ENCODE measurements at places on chromosomes 5 and 9.

- DNase-seq: no peak
Measured at GRCh38 chr5:147659166-147659929, 123.2 kb downstream of the JAKMIP2 start.

- no peak for DNase-seq
Measured at GRCh38 chr5:35799753-35800152, 56.9 kb upstream of the IL7R start.

DNA sequence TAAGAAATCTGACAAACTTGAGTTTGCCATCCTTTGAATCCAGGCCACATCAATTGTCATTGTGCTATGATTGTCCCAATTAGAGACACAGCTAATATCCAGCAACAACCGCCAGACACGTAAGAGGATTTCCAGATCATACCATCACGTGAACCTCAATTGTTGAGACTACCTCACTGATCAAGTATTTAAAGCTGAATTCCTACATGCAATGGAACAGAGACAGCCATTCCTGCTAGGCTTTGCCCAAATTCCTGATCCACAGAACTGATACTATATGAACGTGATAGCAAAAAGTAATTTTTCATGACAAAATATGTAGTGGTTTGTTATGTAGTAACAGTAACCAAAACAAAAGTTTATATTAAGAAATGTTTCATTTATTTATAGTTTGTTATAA lies 657.7 kb downstream of the PRR16 start:
- no peak for DNase-seq

GRCh38 chr5:151733358-151734063 lies 24.9 kb downstream of the ATOX1 start:
- no peak for DNase-seq

GRCh38 chr9:131674425-131675421 lies 65.2 kb downstream of the RAPGEF1 start:
- no peak for DNase-seq

DNA sequence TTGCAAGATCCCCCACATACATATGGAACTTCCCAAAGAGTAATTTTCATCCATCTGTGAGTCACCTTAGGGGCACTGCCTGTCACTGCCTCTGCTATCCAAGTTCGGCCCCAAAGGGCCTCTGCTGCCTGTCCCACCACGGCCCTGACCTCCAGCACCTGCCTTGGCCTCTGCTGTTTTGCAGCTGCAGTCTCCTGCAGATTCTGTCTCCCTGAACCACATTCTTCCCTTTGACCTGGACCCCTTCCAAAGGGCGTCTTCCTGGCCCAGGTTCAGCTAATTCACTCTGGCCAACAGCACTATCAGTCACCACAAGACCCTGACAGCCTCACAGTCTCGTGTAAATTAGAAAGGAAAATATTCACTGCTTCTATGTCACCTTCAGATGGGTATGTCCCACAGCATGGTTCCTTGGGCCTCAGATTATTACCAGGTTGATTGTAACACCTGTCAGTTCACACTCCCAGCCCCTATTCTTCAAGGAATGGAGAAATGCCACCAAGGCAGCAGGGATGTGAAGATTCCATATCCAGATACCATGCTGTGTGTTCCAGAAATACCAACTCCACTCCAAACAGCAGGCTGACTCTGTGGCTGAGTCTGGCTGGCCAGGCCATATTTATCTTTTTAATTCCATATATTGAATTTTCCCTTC lies 479.3 kb downstream of the ARHGEF28 start:
- no peak for DNase-seq

GRCh38 chr5:150368526-150368925 lies 11.0 kb downstream of the TCOF1 start:
- DNase-seq: no peak

- DNase-seq: no peak
Measured at GRCh38 chr9:34744295-34745221, 34.6 kb upstream of the CCL21 start.

GRCh38 chr9:97809666-97810344 lies 43.2 kb upstream of the FOXE1 start:
- DNase-seq: no peak

- no peak for DNase-seq
Measured at GRCh38 chr5:52861368-52861767, 73.7 kb downstream of the ITGA1 start.

DNA sequence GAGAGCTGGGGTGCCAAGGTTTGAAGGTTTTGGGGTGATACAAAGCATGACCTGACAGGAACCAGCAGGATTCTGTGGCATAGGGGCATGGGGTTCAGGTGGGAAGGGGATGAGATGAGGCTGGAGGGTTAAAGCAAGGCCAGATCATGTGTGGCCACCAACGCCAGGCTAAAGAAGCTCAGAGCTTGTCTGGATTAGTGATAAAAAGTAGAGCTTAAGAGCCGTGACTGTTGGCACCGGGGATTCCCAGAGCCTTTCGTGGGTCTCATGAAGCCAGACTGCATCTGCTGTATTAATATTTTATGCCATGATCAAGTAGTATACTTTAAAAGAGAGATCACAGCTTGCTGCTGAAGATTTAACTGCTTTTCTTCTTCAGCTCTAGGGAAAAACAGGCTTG lies 8.5 kb upstream of the GSN start:
- DNase-seq: no peak

- DNase-seq: no peak
Measured at GRCh38 chr9:84642553-84643141, 26.9 kb upstream of the NTRK2 start.

DNA sequence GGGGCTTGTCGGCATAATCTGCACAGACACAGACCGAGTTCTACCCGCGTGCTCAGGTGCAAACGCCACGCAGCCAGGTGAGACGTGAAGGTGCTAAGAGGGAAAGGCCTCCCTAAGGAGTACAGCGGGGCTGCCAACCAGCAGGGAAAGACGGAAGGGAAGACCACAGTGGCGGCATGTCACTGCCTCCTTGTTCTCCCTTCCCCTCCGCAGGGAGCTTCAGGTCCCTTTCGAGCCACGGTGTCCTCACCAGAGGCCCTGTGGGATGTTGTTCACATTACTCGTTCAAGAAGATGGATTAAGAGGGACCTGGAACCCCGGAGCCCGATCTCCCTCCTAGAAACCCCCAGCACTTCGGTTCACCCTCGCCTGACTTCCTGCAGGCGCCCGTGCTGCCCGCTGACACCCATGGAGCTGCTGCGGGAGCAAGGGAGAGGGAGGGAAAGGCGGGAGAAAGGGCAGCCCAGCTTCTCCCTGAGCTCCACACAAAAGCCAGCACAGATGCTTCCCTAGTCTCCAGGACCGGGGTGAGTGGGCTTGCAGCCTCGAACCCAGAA lies 686 bp downstream of the BRD9 start:
- no peak for DNase-seq

- DNase-seq: no peak
Measured at GRCh38 chr5:169871826-169872490, 108.3 kb downstream of the INSYN2B start.

DNA sequence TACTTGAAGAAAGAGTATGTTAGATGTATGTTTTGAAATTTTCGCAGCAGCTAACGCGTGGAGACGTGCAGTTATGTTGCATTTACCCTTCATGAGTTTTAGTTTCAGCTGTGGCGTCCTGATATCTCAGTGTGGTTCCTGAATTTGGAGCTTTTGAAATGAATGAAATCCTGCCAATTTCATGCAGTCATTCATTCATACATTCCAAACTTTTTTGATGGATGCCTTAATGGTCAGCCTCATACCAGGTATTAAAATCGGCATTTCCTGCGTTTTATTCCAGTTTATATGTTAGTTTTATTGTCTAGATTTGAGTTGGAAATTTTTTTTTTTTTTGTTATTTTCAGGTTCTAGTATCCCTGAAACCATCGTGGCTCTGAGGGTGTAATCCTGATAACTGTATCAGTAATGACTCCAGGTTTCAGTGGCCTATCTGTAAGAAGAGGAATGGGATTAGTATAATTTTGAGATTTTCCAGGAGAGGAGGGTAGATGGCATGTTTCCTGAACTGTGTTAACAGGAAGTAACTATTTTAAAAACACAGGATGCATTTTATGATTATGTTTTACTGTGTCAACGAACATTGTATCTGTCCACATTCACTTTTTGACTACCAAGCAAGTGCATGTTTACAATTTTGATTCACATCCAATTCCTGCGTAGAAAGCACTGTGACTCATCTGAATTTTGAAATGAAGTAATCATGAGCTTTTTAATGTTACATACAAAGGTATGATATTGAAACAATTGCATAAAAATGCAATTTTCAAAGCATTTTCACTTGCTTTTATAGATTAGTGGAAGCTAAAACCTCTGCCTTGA lies 1.0 kb downstream of the FOCAD start:
- no peak for DNase-seq

GRCh38 chr9:133194597-133194996 lies 14.5 kb downstream of the OBP2B start:
- DNase-seq: no peak

DNA sequence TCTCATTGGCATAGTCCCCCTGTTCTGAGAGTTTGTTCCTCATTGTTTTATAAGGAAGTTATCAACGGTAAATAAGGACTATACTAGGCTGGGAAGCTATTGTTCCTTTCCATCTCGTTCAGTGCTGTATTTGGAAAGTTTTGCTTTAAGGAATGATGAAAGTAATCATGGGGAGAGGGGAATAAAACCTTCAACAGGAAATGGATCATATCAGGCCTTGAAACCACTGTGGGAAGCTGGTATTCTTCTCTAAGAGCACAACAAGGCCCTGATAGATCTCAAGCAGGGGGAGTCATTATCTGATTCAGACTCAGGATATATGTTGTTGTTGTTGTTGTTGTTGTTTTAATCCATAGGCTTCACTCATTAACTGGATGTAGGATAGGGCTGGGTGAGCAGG lies 474.5 kb downstream of the ENC1 start:
- DNase-seq: no peak

DNA sequence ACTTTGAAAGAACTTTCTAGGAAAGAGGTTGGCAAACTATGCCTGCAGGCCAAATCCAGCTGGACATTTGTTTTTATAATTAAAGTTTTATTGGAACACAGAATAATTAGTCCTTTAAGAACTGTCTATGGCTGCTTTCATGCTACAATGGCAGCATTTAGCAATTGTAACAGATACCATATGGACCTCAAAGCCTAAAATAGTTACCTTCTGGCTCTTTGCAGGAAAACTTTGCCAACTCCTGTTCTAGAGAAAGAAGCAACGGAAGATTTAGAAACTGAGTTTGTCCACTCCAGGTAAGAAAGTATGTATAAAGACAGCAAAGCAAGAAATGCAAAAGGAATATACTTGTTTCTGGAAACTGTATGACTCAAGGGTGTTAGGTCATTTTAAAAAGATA lies 281.7 kb upstream of the TRPM3 start:
- DNase-seq: no peak

DNA sequence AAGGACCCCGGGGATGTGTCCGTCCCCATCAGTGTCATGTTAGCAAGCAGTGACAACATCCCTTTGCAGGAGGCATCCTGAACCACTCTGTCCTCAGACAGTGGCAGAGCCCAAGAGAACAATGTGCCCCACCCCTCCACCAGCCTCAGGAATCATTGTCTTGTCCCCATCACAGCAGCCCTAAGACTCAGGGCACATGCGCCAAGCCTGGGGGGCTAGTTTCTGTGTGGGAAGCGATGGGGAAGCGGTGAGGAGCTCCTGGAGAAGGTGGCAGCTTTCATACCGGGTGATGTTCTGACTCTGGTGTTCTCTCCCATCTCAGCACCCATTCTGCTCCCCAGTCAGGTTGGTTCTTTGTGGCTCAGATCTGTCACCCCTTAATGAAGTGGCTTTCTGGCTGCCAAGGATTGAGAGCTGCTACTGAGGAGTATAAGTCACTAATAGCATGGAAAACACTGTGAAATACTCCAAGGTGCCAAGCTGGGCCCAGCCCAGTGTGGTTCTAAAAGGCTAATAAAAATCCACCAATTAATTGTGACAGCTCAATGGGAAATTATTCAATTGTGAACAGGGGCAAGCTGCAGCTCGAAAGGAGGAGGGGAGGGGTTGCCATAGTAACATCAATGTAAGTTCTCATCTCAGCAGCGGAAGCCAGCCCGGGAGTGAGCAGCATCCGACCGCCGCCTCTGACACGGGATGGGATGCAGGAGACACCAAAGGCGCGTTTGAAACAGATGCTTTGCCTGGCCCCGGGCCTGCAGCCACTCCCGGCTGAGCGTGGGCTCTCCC lies 4.7 kb downstream of the QRFP start:
- DNase-seq: no peak

- DNase-seq: no peak
Measured at GRCh38 chr9:72038408-72038807, 22.0 kb downstream of the C9orf57 start.

- DNase-seq: no peak
Measured at GRCh38 chr5:107401470-107402122, 269.1 kb downstream of the EFNA5 start.

GRCh38 chr5:151961557-151961956 lies 36.9 kb upstream of the GLRA1 start:
- no peak for DNase-seq

DNA sequence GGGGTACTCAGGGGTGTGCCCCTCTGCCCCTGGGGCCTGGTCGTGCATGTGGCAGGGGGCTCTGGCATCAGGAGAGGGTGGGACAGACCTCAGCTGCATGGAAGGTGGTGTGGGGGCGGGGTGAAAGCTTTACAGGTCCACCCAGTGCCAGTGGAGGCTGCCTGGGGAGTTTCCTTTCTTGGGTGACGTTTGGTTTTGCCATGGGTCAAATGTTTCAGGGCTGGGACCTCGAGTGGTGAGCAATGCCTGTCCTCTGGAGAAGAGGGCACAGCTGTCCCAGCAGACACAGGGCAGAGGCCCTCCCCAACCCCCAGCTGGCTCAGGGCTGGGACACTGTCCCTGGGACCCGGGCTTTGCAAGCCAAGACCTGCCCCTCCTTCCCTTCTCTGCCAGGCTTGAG lies 3.6 kb downstream of the RXRA start:
- DNase-seq: no peak

- DNase-seq: no peak
Measured at GRCh38 chr5:141250576-141250975, 5.4 kb downstream of the PCDHB15 start.

- no peak for DNase-seq
Measured at GRCh38 chr9:26457151-26457550, 435.5 kb downstream of the CAAP1 start.

DNA sequence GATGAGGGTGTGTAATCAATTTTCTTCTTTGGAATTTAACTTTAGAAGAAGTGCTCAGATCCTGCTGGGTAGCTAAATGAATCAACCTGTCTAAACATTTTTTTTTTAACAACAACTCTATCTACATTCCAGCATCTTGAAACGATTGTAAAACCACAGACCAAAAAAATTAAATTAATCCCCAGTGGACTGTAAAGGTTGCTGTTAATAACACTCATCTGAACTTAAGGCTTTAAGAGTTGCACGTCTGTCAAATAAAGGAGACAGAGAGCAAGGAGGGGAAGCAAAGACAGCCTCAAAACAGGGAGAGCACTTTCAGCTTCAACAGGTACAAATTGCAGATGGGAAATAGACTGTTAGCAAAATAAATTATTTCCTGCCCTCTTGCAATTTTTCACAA lies 548.5 kb downstream of the DTWD2 start:
- DNase-seq: no peak

- DNase-seq: no peak
Measured at GRCh38 chr5:34826347-34826746, 12.6 kb upstream of the TTC23L start.
